NCI-H2081 treated with DMSO at 0.1 percent for 48 hours (cell line): ENCODE measurements at places on chromosomes 13 and 19.

- no peak for DNase-seq
These were observed 20.8 kb downstream of the ITM2B start for GRCh38 chr13:48253849-48254248.

DNA sequence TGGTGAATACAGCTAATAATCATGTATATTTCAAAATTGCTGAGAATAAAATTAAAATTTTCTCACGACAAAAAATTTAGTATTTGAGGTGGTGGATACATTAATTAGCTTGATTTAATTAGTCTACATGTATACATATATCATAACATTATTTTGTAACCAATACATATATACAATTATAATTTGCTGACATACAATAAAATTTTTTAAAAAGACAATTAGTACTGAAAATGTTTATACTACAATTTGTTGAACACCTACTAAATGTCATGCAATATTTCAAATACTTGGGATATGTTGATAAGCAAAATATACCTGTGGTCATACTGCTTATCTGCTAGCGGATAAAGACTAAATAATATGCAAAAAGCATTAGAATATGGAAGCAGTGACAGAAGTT lies 586.5 kb downstream of the SLITRK6 start:
- no peak for DNase-seq

- no peak for DNase-seq
These were observed 24.8 kb downstream of the C2CD4C start for GRCh38 chr19:383922-384798.

- no peak for DNase-seq
These were observed 82.0 kb downstream of the FRY start for GRCh38 chr13:32113532-32113931.

DNA sequence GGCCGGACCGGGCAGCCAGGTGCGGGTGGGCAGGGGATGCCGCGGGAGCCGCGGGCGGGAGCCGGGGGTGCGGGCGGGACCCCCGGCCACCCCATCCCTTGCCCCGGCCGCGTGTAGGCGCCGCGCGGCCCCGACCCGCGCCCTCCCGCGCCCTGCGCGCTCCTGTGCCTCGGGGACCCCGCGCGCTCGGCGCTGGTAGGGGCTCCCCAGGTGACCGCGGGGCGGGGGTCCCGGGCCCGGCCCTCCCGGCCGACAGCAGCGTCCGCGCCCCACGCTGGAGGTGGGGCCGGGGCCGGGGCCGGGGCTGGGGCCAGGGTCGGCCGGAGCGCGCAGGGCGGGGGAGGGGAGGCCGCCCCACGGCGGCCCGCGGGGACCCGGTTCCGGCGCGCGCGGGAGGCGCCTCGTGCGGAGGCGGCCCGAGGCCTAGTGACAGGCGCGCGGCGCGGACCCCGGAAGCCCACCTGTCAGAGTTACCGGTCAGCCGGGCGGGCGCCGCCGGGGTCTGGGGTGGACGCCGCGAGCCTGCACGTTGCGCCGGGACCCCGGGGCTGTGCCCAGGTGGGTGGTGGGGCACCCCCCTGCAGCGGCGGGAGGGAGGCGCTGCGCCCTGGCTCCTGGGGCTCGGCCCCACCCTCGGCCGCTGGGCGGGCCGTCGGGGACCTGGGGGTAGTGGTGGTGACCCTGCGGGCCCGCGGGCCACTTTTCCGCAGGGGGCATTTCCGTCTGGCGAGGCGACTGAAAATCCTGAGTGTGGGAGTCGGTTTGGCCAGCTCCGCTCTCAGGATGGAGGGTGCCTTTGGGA lies 518 bp downstream of the TFDP1 start:
- DNase-seq, result no peak

GRCh38 chr13:70666883-70667556 lies 558.8 kb upstream of the KLHL1 start:
- DNase-seq, result no peak

- no peak for DNase-seq
These were observed at the start of gene TRIM28 for GRCh38 chr19:58543826-58544590. TRIM28 (plus strand) TSS chr19:58544064; CDS start chr19:58544758, 694 bp downstream.

GRCh38 chr13:73671732-73672131 lies 462.5 kb downstream of the KLF12 start:
- DNase-seq, result no peak

GRCh38 chr13:41034881-41035280 lies 15.8 kb upstream of the ELF1 start:
- DNase-seq, result no peak

DNA sequence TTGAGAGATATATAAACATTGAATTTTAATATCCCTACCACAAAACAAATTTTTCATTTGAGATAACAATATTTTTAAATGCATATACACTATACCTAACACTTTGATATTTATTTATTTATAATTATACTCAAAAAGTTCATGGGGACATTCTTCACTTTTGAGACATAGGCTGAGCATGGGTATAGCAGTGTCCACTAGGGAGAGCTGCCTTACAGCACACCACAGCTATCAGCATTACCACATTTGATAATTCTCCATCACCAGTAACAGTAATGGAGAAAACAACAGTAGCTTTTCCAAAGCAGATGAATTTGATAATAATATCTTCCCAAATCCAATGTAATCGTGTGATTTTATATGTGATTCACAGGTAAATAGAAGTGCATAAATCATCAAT lies 626.1 kb downstream of the DACH1 start:
- no peak for DNase-seq

GRCh38 chr19:15126131-15126910 lies 19.1 kb downstream of the SYDE1 start:
- DNase-seq, result no peak

DNA sequence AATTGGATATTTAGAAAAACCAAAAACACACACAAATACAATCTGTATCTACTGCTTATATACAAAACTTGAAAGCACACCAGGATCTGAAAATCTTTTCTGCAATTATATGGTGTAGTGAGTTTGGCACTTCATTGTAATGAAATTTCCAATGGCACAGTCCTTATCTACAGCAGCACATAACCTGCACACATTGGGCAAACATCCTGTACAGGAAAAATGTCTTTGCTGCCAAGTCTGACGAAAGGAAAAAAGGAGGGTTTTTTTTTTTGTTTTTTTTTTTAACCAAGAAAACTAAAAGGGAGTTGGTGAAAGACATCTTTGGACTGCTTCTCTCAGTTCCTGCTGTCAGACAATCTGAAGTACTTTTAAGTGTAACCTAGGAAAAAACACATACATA lies 107.8 kb downstream of the FOXO1 start:
- no peak for DNase-seq

GRCh38 chr13:106468207-106468606 lies 67.3 kb downstream of the EFNB2 start:
- no peak for DNase-seq

DNA sequence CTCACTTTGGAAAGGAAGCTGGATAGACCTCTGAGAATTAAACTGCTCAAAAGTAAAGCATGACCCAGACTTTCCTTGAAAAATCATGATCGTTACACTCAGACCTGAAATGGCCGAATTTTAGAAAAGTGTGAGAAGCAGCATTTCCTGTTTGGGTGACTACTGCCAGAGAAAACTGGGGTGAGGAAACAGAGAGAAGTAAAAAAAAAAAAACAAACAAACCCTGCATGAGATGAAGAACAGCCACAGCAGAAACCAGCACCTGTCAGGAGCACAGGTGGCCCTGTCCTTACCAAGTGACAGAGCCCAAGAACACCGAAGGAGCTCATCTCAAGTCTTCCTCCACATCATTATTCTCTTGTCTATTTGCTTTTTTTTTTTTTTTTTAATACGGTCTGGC lies 12.0 kb upstream of the ADPRHL1 start:
- no peak for DNase-seq

GRCh38 chr13:22451327-22451741 lies 729.4 kb upstream of the SGCG start:
- DNase-seq, result no peak

DNA sequence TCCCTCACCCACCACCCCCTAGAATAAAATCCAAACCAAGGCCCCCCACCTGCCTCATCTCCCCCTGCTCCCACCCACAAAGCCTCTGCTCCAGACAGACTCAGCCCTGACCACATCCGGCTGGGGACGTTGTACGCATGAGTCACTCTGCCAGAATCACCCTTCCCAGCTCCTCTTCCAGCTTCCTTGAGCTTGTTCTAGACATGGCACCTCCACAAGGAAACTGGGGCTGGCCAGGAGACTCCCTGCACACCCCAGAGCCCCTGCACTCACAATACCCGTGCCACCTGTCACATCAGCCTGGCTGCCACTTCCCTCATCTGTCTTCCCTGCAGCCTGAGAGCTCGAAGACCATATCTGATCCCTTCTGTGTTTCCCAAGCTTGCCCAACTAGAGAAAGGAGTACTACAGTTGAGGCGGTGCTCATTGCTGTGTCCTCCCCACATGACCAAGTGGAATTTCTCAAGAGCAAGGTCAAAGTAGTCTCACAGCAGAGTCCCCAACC lies 9.7 kb downstream of the DEDD2 start:
- DNase-seq, result no peak

- DNase-seq, result no peak
These were observed 755 bp downstream of the SERTM1 start for GRCh38 chr13:36674337-36675212.

DNA sequence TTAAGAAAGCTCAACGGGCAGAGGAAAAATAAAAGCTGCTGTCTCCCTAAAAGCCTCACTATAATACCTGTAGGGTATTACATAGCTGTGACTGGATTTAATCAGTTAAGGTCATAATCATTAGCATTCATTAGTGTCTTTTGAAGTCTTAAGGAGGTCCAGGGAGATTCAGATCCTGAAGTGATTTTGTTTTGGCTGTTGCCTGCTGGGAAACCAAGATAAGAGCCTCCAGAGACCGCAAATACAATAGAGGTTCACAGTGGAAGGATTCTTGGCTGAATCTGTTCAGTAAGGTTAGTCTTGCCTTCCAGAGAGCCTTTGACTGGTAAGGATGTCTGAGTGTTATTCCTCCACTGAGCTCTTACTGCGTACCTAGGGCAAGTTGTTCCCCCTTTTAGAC lies 54.0 kb upstream of the TNFRSF19 start:
- DNase-seq, result no peak

- DNase-seq, result no peak
These were observed 14.9 kb downstream of the LMO7 start for GRCh38 chr13:75651013-75651412.

- no peak for DNase-seq
These were observed 87.1 kb downstream of the PTPRS start for GRCh38 chr19:5253406-5254110.
